ENCODE measurements at places on chromosomes 2 and 18. TPM values are rescaled to one million over a fixed set of nuclear protein-coding genes. Genes with fewer than 3 reads are reported as not detected.
A peak's percentile ranks its signal among the peaks of the same experiment; 100 is the strongest.

The SEPTIN2 gene
- 480 TPM for total RNA-seq

The LYPD6 gene
- 3.9 TPM for total RNA-seq

The ZNF512 gene
- 13.3 TPM for total RNA-seq

DNA sequence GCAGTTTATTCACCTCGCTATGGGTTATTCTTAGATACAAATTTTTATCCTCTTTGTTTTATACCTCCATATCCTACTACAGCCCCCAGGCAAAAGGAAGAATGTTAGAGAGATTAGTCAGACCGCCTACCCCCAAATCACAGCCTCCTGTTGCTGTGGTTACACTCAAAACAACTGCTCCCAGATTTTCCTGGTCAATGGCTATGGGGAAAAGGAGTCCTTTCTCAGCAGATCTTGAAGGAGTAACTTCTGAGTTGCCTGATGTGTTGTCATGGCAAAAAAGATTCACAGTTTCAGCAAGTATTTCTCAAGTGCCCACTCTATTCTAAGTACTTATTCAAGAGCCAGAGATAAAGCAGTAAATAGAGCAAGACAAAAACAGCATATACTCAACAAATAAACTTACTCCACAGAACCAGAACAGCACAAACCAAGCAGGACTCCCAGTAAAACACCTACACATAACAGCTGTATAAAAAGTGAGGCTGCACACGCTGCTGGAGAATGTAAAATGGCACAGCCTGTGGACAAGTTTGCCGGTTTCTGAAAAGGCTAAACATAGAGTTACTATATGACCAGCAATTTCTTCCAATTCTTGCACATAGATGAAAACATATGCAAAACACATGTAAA is 104.8 kb downstream of the NOL10 start:
- peak; percentile 91 for DNase-seq

DNA sequence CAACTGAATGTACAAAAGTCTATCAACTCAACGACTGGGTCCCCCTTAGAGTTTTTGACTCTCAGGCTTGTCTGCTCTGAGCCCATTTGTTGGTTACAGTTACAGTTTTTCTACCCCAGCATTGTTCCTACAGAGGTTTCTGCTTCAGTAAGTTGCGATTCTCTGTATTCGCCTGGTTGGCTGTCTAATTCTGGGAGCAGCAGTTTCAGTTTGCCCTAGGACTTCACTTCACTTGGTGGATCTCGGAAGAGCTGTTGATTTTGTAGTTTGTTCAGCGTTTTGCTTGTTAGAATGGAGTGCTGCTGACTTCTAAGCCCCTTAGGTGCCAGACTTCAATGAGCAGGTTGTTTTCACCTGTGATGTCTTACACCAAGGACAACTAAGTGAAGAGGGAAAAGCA is 296.5 kb upstream of the EPAS1 start:
- no peak for DNase-seq
